Activated CD4-positive, alpha-beta T cell treated with anti-CD3 and anti-CD28 coated beads for 24 hours (primary cell): ENCODE measurements at places on chromosomes 2 and 18.

DNA sequence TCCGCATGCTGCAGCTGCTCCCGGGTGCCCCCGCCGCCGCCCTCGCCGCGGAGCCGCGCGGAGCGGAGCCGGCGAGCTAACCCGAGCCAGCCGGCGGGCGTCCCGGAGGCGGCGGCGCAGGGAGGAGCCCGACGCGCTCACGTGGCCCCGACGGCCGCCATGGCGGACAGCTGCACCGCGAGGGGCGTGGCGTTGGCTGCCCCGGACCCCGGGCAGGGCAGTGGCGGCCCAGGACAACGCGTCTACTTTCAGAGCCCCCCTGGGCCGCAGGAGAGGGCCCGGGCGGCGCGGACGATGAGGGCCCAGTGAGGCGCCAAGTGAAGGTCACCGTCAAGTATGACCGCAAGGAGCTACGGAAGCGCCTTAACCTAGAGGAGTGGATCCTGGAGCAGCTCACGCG is 30.0 kb upstream of the CCNYL1 start:
- DNase-seq = no peak

GRCh38 chr2:28168376-28168775 is 224.3 kb upstream of the FOSL2 start:
- DNase-seq = no peak

- no peak for DNase-seq
Observed at GRCh38 chr2:120625865-120626560, 109.7 kb upstream of the GLI2 start.

DNA sequence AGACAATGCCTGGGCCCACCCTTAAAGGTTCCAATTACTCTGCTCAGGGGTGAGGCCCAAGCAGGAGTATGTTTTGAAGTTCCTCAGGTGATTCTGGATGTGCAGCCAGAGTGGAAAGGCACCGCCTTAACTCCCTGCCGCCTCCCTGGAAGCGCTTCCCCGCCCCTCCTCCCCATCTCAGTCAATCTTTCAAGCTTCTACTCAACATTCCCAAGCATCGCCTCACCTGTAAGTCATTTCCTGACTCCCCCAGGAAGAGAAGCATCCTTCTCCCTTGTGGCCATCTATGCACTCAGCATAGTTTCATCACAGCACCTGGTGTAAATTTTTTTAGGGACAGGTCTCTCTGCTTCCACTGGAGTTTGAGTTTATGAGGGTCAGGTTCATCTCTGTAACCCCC is 67.5 kb downstream of the MYL12B start:
- no peak for DNase-seq

DNA sequence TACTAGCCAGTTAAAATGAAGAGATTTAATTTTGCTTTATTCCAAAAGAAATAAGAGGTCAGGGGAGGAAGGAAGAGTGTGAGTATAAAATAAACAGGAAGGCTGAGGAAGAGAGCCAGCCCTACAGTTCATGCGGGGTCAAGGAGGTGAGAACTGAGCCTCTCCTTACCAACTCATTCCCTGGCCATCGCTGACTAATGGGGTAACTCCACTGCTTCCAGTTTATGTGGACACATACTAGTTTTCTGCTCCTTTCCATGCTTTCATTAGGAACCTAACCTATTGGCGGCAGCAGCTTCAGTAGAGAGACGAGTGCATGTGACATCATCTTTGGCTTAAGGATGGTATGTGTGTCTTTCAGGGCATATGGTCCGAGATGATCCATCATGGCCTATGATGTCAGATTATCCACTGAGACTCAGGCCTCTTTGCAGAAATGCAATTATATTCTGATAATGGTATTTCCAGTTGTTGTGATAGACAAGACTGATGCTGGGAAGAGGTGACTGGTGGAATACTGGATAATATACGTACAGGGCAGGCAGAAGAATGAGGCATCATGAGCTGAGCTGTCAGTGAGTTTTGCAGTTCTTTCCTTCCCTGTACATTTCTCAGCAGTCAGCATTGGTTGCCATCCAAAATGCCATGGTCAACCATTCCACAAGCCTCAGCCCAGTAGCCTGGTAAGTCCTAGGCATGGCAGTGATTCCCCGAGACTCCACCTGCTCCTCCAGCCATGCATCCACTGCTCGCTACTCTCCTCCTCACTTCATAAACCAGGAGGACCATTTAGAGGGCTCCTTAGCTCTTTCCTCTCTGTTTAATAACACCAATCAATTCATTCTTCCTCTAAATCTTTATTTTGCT is 184.6 kb upstream of the OSR1 start:
- no peak for DNase-seq

DNA sequence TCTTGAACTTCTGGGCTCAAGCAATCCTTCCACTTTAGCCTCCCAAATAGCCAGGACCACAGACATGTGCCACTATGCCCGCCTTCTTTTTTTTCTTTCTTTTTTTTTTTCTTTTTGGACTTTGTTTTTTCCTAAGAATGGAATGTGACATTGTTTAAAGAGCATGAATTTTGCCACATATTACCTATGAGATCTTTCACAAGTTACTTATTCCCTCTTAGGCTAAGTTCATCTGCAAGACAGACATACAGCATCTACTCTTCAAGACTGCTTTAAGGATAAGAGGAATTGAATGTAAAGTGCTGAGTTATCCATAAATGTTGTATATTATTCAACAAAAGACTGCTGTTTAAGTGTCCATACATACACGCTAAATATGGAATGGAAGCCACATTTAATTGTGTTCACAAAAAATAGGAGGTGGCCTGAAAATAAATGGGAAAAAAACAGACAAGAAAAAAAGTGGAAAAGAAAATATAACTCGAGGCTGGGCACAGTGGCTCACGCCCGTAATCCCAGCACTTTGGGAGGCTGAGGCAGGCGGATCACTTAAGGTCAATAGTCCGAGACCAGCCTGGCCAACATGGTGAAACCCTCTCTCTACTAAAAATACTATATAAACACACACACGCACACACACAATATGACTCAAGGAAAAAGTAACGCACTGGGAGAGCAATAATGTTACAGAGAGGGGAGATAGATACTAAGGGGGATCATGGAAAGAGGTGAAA is 3.2 kb upstream of the PPM1G start:
- no peak for DNase-seq

DNA sequence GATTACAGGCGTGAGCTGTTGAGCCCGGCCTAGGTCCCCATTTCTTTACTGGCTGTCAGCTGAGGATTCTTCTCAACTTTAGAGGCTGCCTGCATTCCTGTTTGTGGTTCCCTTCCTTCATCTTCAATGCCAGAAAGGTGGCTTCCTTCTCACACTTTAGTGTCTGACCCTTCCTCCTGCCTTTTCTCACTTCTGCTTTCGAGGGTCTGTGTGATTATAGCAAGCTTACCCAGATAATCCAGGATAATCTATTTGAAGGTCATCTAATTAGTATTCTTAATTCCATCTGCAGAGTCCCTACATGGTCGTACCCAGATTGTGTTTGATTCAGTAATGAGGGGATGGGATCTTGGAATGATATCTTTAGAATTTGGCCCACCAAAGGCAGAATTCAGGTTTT is 157.4 kb downstream of the TANC1 start:
- no peak for DNase-seq

DNA sequence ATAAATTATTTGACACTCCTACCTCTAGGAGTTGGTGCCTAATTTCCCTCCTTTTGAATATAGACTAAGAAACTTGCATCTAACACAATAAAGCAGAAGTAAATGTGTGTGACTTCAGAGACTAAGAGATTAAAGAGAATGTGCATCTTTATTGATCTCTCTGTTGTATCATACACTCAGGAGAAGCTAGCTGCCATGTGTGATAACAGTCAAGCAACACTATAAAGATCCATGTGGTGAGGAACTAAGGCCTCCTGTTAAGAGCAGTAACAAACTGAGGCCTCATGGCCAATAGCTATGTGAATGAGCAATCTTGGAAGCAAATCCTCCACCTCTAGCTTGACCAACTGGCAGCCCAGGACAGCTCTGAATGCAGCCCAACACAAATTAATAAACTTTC is 3.4 kb downstream of the FANCL start:
- DNase-seq = no peak

GRCh38 chr18:50183556-50183955 is 11.4 kb downstream of the MYO5B start:
- DNase-seq = no peak
